Fibroblast of villous mesenchyme (primary cell): ENCODE measurements at places on chromosomes 3 and 15.
A peak's percentile ranks its signal among the peaks of the same experiment; 100 is the strongest.

- DNase-seq = no peak
Measured at GRCh38 chr3:176840641-176841286, 356.5 kb downstream of the TBL1XR1 start.

GRCh38 chr3:2578560-2578959 is 479.9 kb downstream of the CNTN4 start:
- DNase-seq = peak; percentile 56

- no peak for DNase-seq
Measured at GRCh38 chr3:113927556-113927955, 20.3 kb upstream of the ZDHHC23 start.

DNA sequence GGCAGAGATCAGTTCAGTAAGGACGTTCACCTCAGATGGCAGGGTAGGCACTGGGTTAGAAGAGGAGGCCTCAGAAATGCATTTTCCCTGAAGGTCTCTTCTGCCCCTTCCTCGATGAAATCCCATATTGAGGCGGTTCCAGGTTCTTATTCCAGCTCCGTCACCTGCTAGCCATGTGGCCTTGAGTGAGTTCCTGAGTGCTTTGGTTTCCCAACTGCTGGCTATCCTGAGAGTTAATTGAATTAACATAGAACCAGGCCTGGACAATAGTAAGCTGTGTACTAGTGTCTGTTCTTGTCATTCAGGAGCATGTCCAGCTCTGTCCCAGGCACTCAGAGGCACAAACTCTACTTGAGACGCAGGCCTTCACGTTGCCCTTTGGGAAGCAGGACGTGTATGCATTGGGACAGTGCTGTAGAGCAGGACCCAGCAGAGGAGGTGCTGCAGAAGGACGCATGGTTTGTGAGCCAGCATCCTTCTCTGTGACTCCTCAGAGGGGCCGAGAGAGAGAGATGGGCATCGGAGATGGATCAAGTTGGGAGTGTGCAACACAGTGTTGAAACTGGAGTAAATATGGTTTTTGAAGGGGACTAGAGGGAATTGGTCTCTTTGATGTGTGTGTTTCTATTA is 114.2 kb downstream of the ASB7 start:
- no peak for DNase-seq

GRCh38 chr15:37246065-37246464 is 145.7 kb upstream of the MEIS2 start:
- no peak for DNase-seq

- no peak for DNase-seq
Measured at GRCh38 chr3:58345457-58345856, 12.8 kb downstream of the PXK start.

DNA sequence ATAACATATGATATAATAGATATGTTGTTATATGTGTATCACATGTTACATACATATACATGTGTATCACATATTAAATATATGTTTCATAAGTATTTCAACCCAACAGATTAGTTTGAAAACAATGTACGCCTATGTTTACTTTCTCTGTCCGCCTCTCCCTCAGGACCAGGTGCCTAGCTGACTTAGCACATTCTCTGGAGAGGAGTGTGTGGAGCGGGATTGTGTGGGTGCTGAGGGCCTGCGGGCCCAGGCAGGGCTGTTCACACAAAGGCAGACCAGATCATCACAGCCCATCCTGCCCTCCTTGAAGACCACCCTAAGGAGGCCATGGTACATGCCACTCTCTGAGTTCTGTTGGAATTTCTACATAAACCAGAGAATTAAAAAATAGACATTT is 81.0 kb downstream of the PLXNA1 start:
- no peak for DNase-seq

DNA sequence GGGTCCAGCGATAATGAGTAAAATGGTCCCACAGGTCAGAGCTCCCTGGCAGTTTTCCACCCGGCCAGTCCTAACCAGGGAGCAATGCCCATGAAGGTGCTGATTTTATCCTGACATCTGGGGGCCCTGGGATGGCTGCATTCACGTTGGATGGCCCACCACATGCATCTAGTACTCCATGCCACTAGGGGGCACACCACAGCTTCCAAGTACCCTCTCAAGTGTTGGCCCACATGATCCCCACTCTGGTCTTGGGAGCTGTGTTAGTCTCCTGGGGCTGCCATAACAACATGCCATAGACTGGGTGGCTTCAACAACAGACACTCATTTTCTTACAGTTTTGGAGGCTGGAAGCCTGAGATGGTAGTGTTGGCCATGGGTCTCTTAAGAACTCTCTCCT is 225.5 kb downstream of the SLCO3A1 start:
- DNase-seq = no peak

GRCh38 chr3:169237201-169237600 is 426.3 kb downstream of the MECOM start:
- no peak for DNase-seq

- DNase-seq = no peak
Measured at GRCh38 chr3:53191836-53192480, 30.9 kb downstream of the PRKCD start.

GRCh38 chr15:34610354-34610753 is 26.9 kb upstream of the GOLGA8B start:
- no peak for DNase-seq

GRCh38 chr3:50124800-50125178 is 30.3 kb upstream of the SEMA3F start:
- DNase-seq = no peak

DNA sequence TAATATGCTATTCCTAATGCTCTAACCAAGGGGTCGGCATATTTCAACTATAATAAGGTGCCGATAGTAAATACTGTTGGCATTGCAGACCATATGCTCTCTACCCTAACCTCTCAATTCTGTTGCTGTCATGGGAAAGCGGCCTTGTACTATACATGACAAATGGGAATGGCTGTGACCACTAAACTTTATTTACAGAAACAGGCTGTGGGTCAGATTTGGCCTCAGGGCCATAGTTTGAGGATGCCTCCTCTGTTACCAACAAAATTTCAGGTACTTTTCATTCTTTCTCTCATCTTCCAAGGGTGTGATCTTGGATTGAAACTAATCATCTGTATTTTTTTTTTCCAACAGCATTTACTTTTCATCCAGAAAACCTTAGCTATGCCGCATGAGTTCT is 242.0 kb downstream of the MAGI1 start:
- no peak for DNase-seq

DNA sequence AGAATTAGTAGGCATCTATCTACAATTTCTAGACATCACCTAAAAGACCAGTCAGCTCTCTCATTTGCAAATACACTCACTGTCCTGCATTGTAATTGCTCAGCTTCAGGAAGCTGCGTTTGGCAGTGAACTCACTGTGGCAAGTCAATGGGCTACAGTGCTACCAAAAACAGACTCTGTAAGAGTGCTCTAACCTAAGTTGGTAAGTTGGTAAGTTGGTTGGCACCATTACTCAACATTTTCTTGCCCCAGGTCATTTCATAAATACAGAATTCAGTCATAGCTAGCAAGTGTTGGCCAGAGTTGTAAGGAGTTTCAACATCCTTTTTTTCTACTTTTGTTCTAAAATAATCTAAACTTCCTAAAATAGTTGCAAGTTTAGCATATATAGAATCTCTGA is 466.3 kb downstream of the NAALADL2 start:
- DNase-seq = no peak

DNA sequence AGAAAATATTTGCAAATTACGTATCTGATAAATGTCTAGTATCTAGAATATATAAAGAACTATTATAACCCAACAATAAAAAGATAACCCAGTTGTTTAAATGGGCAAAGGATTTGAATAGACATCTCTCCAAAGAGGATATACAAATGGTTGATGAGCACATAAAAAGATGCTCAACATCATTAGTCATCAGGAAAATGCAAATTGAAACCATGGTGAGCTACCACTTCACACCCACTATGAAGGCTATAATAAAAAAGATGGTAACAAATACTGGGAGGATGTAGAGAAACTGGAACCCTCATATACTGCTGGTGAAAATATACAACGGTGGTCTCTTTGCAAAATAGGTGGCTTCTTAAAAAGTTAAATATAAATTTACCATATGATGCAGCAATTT is 28.0 kb downstream of the RAD51 start:
- no peak for DNase-seq

- DNase-seq = no peak
Measured at GRCh38 chr3:149701206-149701976, 43.6 kb upstream of the WWTR1 start.

DNA sequence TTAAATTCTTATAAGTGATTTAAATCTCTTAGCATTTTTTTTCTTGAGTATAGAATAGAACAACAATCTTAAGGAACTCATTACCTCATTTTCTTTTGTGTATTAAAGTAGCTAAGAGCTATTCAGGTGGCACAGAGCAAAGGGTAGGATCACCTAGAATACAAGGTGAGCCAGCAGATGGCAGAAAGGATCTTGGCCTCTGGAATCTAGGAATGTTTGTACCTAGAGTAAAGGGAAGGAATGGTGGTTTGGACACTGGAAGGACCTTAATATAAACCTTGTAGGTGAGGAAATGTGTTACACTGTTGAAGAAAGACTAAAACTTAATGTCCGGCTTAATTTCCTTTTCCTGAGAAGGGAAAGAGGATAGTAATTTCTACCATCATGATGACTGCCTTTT is 89.0 kb downstream of the GHSR start:
- DNase-seq = no peak

DNA sequence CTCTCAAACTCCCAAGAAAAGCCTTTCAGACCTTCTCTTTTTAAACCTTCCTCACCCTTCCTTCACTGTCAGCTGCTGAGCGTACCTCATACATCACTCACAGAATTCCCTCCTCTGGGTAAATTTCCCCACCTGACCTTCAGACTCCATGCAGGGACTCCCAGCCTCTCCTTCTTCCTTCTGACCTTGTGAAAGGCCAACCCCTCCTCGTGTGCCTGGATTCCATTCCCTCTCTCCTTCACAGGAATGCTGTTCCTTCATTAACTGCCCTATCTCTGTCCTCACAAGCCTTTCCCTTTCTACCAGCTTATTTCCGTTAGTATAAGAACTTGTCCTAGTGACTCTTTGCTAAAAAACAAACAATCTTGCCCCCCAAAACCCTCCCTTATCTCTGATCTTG is 69.7 kb upstream of the MME start:
- DNase-seq = no peak

DNA sequence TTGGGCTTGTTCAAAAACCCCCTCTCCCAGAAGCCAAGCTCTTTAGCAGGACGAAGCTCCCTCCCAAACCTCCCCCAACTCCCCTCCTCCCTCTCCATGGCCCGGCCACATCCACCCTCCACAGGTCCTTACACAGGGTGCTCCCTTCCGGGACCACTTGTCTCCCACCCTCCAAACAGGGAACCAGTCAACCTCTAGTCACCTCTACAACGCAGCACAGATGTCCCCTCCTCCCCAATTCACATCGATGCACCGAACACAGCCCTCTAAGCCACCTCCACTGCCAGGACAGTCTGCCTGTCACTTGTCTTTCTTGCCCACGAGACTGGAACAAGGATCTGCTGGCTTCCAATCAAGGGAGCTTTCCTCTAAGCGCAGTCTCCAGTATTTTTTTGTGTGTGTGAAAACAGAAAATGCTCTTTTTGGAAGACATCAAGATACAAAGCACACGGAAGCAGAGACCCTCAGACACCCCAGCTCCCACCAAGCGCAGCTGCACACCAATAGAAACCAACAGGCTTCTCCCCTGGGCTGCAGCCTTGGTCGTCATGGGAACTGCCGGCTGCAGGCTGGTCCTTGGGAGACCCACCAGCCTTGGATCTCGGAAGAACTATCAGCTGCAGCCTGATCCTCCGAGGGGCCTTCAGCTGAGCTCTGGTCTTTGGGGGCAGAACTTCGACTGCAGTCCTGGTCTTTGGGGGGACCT is 26.5 kb downstream of the IQSEC1 start:
- DNase-seq = no peak

- DNase-seq = no peak
Measured at GRCh38 chr15:41480396-41481140, 13.1 kb upstream of the ITPKA start.
